Kidney (tissue), 22 donors: ENCODE measurements at places on chromosomes 6 and 20. TPM values are rescaled to one million over a fixed set of nuclear protein-coding genes. Genes with fewer than 3 reads are reported as not detected.

Gene SLC22A3
- 6.4 TPM for total RNA-seq

- H3K4me3 ChIP-seq: no peak overlapping the region
- no peak overlapping the region for H3K27ac ChIP-seq
- no peaks in the 10 kb centered on the region for H3K27me3 ChIP-seq
- H3K4me1 ChIP-seq: no peaks in the 10 kb centered on the region
- H3K36me3 ChIP-seq: no peaks in the 10 kb centered on the region
Observed at GRCh38 chr20:46920114-46920513, 25.5 kb downstream of the EYA2 start.

- DNase-seq: no peak
- H3K36me3 ChIP-seq: no peaks in the 10 kb centered on the region
- peaks cover 2% of the 10 kb centered on the region for H3K4me1 ChIP-seq
- H3K4me3 ChIP-seq: no peak overlapping the region
Observed at GRCh38 chr6:11350294-11350693, 117.8 kb upstream of the NEDD9 start.

- no peaks in the 10 kb centered on the region for H3K36me3 ChIP-seq
- peaks cover 2% of the 10 kb centered on the region for H3K4me1 ChIP-seq
- no peak for DNase-seq
- no peak overlapping the region for H3K4me3 ChIP-seq
- H3K27ac ChIP-seq: no peak overlapping the region
Observed at GRCh38 chr6:110537208-110538123, 61.1 kb upstream of the SLC22A16 start.

DNA sequence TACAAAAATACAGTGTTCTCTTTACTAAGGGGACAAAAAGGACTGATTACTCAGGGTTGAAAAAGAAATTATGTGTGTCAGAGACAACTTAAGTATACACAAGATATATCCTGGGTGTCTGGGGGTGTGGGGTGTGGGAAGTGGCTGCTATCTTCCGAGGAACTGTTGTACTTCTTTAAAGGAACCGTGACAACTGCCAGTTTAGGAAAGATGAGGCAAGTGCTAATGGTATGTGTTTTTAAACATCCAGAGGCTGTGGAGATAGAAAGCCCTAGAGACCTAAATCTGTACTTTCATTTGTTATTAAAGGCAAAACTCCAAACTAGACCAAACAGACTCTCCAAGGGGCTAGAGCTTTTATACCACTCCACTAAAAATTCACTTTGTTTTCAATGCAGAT, 95.6 kb downstream of the SNAP25 start:
- H3K4me3 ChIP-seq: no peak overlapping the region
- no peaks in the 10 kb centered on the region for H3K4me1 ChIP-seq
- no peak for DNase-seq

Gene PPP1R14C
- 15.8 TPM for total RNA-seq

Gene NRN1
- total RNA-seq: 8.5 TPM

GRCh38 chr6:17179530-17180073, 77.8 kb downstream of the STMND1 start:
- no peaks in the 10 kb centered on the region for H3K4me1 ChIP-seq
- DNase-seq: no peak
- H3K27me3 ChIP-seq: no peaks in the 10 kb centered on the region
- no peaks in the 10 kb centered on the region for H3K36me3 ChIP-seq
- H3K4me3 ChIP-seq: no peak overlapping the region

- H3K27me3 ChIP-seq: no peaks in the 10 kb centered on the region
- H3K4me1 ChIP-seq: no peaks in the 10 kb centered on the region
- no peaks in the 10 kb centered on the region for H3K36me3 ChIP-seq
- no peak overlapping the region for H3K27ac ChIP-seq
- DNase-seq: no peak
Observed at GRCh38 chr6:142942805-142943227, 2.2 kb downstream of the HIVEP2 start.

- H3K4me3 ChIP-seq: peak overlapping the region; percentile 99
- peak overlapping the region; percentile 18 for H3K27ac ChIP-seq
- DNase-seq: no peak
- no peaks in the 10 kb centered on the region for H3K27me3 ChIP-seq
Observed at GRCh38 chr6:75285283-75285639, 669 bp upstream of the TMEM30A start.

Gene TINAG
- total RNA-seq: 22.1 TPM

GRCh38 chr6:162651505-162651904, 76.1 kb downstream of the PRKN start:
- no peak overlapping the region for H3K27ac ChIP-seq
- H3K4me3 ChIP-seq: no peak overlapping the region
- H3K36me3 ChIP-seq: no peaks in the 10 kb centered on the region
- no peaks in the 10 kb centered on the region for H3K4me1 ChIP-seq
- no peaks in the 10 kb centered on the region for H3K27me3 ChIP-seq
- no peak for DNase-seq

DNA sequence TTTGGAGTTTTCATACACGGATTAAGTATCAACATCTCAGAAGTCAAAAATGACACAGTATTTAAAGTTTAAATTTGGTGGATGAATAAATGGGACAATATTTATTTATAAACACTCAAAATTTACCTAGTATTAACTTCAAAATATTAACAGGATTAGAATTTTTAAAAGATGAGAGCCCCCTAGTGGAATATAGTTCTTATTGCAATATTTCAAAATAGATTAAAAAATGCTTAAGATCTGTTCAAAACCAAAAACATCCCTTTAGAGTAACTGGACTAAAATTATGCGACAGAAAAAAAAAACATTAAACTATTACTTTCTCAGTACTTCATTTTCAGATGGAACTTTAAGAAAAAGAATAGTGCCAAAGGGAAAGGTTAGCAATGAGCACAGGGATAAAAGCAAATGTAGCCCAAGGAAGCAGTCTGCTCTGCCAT, 56.6 kb downstream of the SNX14 start:
- H3K36me3 ChIP-seq: peaks cover 9% of the 10 kb centered on the region
- H3K27me3 ChIP-seq: no peaks in the 10 kb centered on the region
- no peak overlapping the region for H3K4me3 ChIP-seq
- H3K27ac ChIP-seq: no peak overlapping the region

DNA sequence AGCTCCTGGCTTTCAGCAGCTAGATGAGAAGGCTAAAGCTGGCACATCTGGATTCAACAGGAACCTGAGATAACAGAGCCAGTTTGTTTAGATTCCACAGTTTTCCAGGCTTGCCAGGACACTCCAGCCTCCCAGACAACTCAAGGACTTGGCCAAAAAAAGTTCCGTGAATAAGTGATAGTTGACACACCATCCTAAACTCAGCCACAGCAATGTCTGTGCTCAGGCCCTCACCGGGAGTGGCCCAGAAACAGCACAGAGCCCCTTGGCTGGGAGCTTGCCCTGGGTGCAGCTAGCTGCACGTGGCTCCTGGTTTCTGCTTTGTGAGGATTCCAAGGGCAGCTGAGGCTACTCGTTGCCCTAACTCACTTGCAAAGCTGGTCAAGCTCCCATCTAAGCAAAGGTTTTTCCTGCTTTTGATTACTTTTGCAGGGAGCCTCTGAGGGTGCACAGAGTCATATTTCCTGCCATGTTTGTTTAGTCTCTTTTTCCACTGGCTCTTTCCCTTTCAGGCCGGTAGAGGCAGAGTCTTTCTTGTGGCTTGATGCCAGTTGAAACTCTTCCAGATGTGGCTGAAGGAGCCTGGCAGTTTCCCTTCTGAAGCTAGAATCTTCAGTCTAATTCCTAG, 118.3 kb upstream of the ECI2 start:
- no peaks in the 10 kb centered on the region for H3K27me3 ChIP-seq
- peak; percentile 77 for DNase-seq
- H3K27ac ChIP-seq: no peak overlapping the region
- no peaks in the 10 kb centered on the region for H3K4me1 ChIP-seq

DNA sequence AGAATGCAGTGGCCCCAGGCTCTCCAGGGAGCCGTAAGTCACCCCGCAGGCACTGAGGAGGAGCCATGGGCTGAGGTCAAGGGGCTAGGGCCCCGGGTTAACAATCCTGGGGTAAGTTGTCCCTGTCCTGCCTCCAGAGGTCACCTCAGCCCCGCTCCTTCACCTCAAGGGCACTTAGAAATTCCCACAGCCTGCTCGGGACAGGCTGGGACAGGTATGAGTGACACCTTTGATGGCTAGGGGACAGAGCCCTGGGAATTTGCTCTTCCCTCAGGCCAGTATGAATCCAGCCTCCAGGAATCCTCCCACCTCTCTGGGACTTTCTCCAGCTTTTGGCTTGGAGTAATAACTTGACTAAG, 3.5 kb upstream of the GRM4 start:
- H3K27me3 ChIP-seq: peaks cover 12% of the 10 kb centered on the region
- H3K36me3 ChIP-seq: no peaks in the 10 kb centered on the region
- no peak overlapping the region for H3K27ac ChIP-seq

DNA sequence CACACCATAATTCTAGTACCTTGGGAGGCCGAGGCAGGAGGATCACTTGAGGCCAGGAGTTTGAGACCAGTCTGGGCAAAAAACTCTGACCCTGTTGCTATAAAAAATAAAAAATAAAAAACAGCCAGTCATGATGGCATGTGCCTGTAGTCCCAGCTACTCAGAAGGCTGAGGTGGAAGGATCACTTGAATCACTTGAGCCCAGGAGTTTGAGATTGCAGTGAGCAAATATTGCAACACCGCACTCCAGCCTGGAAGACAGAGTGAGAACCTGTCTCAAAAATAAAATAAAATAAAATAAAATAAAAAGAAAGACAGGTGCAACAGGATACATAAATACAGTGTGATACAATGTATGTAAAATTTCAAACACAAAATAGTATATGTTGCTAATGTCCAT, 154.5 kb downstream of the OTOR start:
- no peaks in the 10 kb centered on the region for H3K4me1 ChIP-seq
- DNase-seq: no peak
- H3K27me3 ChIP-seq: no peaks in the 10 kb centered on the region
- no peak overlapping the region for H3K4me3 ChIP-seq
- H3K36me3 ChIP-seq: no peaks in the 10 kb centered on the region

- peaks cover 14% of the 10 kb centered on the region for H3K4me1 ChIP-seq
- peak overlapping the region; percentile 91 for H3K27ac ChIP-seq
- no peak for DNase-seq
- H3K4me3 ChIP-seq: peak overlapping the region; percentile 27
- no peaks in the 10 kb centered on the region for H3K36me3 ChIP-seq
- H3K27me3 ChIP-seq: no peaks in the 10 kb centered on the region
Observed at GRCh38 chr6:155693573-155694418, 238.2 kb upstream of the NOX3 start.

DNA sequence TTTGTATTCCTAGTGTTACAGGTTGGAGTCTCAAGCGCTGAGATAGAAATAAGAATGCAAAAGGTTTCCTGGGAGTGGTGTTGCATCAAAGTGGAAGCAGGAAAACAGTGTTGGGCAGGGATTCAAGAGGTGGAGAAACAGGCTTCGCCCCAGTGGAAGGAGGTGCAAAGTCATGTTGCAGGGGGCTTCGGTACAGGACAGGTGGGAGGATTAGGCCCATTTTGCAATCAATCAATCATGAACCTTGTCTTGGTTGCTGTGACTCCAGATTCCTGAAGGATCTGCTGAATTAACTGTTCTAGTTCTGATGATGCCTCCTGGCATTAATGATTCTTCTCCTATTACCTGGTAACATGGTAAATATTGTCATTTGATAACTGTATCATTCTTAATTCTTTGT, 22.4 kb upstream of the FAM217A start:
- H3K4me3 ChIP-seq: no peak overlapping the region
- H3K36me3 ChIP-seq: no peaks in the 10 kb centered on the region
- H3K27me3 ChIP-seq: no peaks in the 10 kb centered on the region
- no peak overlapping the region for H3K27ac ChIP-seq
- H3K4me1 ChIP-seq: peaks cover 4% of the 10 kb centered on the region

Gene KCNG1
- total RNA-seq: 0.35 TPM

DNA sequence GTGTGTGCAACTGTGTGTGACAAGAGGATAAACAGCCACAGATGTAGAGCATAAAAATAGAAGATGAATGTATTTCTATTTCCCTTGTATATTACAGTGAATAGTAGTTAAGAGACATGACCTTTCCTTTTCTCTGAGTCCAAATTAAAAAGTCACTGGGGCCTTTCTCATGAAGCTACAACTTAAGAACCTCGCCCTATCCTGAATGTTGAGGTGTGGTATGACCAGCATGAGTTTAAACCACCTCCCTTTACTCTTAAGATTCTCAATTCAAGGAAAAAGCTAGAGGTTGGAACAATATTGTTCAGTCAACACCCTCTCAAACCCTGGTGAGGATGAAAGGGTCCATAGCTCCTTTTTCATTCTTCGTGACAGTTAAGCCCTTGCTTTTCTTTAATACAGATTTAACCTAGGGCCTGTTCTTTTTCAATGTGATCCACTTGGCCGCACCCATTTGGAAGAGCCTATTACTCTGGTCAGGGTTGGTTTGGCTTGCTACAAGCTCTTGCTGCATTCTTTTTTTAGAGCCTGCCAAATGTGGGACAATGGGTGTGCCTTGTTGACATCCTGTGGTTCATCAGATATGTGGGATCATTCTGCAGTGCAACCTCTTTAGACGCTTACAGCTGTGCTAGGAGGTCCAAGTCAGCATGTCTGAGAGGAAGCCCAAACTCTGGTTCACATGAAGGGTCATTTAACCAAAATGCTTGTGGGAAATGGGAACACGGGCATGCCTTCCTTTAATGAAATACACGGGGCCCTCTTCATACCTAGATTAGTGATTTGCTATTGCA, 290.0 kb downstream of the HAO1 start:
- H3K27me3 ChIP-seq: no peaks in the 10 kb centered on the region
- no peak overlapping the region for H3K4me3 ChIP-seq
- no peaks in the 10 kb centered on the region for H3K4me1 ChIP-seq
- no peak for DNase-seq
- H3K27ac ChIP-seq: no peak overlapping the region
- H3K36me3 ChIP-seq: no peaks in the 10 kb centered on the region

Gene MUCL3
- total RNA-seq: 0.13 TPM

DNA sequence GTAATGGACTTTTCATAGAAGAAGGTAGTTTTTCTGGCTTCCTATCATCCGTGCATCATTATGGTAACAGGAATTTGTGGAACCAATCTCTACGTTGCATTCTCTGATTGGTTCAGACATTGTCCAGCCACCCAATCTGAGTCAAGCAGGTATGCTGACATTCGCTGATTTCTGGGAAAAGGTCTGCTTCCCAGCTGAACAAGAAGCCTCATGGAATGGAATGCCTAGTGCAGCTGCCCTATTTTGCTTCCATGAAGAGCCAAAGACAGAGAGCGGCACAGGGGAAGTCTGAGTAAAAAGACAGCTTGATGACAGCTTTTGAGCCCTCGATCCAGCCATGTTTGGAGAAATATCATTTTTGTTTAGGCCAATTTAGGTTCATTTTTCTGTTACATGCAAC, 38.5 kb upstream of the TXLNB start:
- H3K4me1 ChIP-seq: no peaks in the 10 kb centered on the region
- no peak for DNase-seq
- H3K4me3 ChIP-seq: no peak overlapping the region
- H3K36me3 ChIP-seq: no peaks in the 10 kb centered on the region
- no peaks in the 10 kb centered on the region for H3K27me3 ChIP-seq
- no peak overlapping the region for H3K27ac ChIP-seq

GRCh38 chr20:40896814-40897700, 131.6 kb upstream of the TOP1 start:
- H3K4me3 ChIP-seq: no peak overlapping the region
- DNase-seq: no peak
- no peaks in the 10 kb centered on the region for H3K36me3 ChIP-seq
- H3K27ac ChIP-seq: no peak overlapping the region
- H3K27me3 ChIP-seq: no peaks in the 10 kb centered on the region

Gene TTK
- total RNA-seq: 0.79 TPM

Gene MAPK14
- 56.6 TPM for total RNA-seq

GRCh38 chr6:7115543-7116231, 7.9 kb downstream of the RREB1 start:
- H3K27ac ChIP-seq: peak overlapping the region; percentile 1
- peaks cover 31% of the 10 kb centered on the region for H3K4me1 ChIP-seq
- H3K27me3 ChIP-seq: no peaks in the 10 kb centered on the region
- no peaks in the 10 kb centered on the region for H3K36me3 ChIP-seq
- DNase-seq: no peak
- no peak overlapping the region for H3K4me3 ChIP-seq

Gene ADGRF5
- 51.7 TPM for total RNA-seq

Gene IMPG1
- total RNA-seq: not detected
